ENCODE measurements at places on chromosomes 12 and 14.

GRCh38 chr12:120229487-120230325 is 28.8 kb upstream of the RPLP0 start:
- DNase-seq, result no peak

GRCh38 chr12:129615001-129615400 is 288.8 kb downstream of the TMEM132D start:
- no peak for DNase-seq

DNA sequence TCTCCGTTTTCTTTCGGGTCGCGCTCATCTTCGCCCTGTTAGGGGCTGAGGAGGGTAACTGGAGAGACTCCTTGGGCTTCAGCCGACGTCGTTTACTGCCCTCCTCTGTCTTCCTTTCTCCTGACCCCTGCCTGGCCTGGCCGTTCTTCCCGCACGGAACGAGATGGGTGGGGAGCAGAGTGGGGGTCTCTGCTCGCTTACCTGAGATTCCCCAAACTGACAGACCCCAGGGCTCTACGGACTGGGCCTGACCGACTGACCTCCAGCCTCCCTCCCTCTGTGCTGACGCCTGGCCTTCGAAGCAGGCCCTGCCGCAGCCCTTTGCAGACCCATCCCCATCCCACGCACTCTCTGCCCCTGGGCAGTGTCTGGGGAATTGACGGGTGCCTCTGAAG is 439 bp downstream of the GOLGA5 start:
- no peak for DNase-seq

DNA sequence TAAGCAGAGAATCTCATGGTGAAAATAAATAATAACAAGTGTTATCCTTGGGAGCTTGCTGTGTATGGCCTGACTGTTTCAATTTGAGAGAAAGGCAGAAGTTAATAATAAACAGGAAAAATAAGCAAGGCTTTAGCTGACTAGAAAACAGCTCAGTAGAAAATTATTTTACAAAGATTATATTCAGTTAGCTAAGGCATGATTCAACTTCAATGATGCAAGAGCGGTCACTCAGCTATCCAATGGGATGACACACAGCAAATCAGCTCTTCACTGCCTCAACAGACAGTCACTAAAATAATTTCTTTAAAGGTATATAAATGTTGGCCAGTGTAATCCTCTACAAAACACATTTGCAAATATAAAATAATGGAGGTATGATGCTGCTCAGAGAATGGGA is 18.6 kb downstream of the GSTZ1 start:
- DNase-seq, result no peak

GRCh38 chr12:95262808-95263207 is 45.2 kb downstream of the VEZT start:
- no peak for DNase-seq

- DNase-seq, result no peak
Measured at GRCh38 chr12:67137256-67137655, 131.9 kb upstream of the CAND1 start.

DNA sequence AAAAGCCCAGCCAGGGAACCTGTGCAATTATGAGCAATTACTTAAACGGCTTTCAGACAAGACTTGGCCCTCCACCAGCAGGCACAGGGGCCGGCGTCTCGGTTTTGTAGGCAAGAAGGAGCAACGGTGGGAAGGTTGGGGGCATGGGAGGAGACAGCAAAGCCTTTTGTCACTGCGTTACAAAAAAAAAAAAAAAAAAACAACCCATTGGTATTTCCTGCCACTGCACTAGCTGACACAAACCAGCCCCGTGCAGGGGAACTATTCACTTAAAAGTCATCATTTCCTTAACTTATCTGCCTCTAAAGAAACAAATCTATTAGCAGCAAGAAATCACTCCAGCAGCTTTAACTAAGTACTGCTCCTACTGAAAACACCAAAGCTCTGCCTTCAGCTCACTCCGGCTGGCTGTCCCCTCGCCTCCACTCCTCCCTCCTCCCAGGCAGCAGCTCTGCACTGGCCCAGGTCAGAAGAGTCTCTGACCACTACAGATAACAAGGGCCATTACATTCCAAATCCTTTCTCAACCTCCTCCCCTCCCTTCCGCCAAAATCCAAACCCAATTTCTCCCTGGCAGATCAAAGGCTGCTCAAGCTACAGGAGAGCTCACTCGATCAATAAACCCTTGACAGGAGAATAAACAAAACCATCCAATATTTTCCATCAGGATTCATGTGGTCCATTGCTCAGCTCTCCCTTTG is 105.2 kb upstream of the CDKN3 start:
- DNase-seq, result no peak

- DNase-seq, result no peak
Measured at GRCh38 chr12:62191491-62192179, 68.6 kb upstream of the USP15 start.

DNA sequence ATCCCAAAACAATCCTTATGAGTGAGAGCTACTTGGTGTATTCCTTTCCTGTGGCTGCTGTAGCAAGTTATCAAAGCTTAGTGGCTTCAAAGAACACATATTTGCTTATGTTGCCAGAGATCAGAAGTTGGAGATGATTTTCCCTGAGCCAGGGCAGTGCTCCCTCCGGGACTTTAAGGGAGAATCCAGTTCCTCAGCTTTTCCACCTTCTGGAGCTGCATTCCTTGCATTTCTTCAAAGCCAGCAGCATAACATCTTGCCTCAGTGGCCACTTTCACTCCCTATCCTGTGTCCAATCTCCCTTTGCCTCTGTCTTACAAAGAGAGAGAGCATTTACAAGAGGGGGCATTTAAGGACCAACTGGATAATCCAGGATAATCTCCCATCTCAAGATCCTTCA is 33.7 kb downstream of the P2RX7 start:
- DNase-seq, result no peak

DNA sequence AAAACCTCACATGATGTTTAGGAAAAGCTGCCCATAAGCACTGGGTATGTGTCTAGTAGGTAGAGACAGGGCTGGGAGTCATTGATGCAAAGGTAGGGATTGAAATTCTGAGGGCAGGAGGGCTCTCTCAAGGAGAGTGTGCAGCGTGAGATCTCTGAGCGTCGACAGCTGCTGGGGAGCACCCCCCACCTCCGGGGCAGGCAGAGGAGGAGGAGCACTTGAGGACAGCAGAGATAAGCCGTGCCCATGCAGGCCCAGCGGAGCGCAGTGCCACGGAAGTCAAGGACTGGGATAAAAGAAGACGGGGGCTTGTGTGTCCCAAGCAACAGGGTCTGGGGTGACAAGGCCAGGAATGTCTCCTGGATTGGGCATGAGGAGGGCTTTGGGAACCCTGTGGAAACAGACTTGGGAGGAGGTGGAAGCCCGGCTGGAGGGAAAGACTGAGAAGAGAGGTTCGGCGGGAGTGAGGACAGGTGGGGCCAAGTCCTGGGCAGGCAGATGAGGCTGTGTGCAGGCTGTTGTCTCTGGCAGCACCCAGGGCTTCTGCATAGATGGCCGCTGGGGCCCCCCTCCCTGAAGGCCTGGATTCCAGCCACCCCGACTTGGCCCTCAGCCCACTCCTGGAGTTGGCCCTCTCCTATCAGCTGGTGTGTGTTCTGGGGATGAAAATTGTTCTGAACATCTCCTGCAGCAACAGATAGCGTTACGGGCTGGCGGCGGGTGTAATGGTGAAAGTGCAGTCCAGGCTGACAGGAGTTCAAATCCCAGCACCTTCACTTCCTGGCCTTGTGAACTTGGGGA is 1.9 kb downstream of the CACNA2D4 start:
- DNase-seq, result peak; percentile 33

GRCh38 chr14:57865403-57866198 is at the start of gene SLC35F4:
SLC35F4 (minus strand) TSS chr14:57866092.
- DNase-seq, result no peak

- no peak for DNase-seq
Measured at GRCh38 chr12:27434673-27435565, 11.6 kb upstream of the SMCO2 start.

- no peak for DNase-seq
Measured at GRCh38 chr14:59032826-59033225, 155.6 kb upstream of the DAAM1 start.

DNA sequence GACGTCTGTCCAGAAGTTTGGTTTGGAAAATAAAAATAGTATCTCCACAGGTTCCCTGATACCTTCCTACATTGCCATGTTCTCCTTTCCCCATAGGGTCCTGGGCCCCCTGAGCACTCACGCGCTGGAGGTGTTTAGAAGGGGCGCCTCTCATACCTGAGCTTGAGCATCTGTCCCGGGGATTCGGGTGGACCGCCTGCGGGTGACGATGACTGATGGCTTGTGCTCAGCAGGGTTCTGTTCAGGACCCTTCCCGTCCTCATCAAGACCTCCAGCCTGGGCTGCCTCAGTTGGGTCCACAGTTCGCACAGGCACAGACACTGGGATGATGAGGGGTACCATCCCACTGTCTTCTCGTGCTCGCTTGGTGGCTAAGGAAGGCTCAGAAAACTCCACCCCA is 22.7 kb upstream of the PNMA1 start:
- no peak for DNase-seq

- no peak for DNase-seq
Measured at GRCh38 chr12:97216848-97217247, 245.8 kb upstream of the RMST start.

- DNase-seq, result peak; percentile 100
Measured at GRCh38 chr14:99793213-99794150, at the start of gene EML1. EML1 (plus strand) TSS chr14:99793413; CDS start chr14:99793477, 64 bp downstream.

- DNase-seq, result no peak
Measured at GRCh38 chr14:73787486-73788316, 63.9 kb upstream of the PTGR2 start.

DNA sequence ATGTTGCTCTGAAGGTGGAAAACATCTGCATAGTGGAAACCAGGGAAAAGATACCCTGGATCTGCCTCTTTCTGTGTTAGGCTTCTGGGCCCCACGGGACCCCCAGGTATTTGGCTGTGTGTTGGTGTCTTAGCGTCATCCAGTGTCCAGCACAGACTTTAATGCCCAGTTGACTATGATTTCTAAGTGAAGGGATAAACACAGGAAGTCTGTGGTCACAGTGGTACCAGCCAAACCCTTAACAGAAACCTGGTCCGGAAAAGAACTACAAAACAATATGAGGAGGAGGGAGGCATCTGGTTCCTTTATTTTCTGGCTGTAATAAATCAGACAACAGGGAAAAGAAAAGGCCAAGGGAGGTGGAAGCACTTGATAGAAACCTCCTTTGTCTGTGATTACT is 56.4 kb downstream of the CMKLR1 start:
- DNase-seq, result no peak

DNA sequence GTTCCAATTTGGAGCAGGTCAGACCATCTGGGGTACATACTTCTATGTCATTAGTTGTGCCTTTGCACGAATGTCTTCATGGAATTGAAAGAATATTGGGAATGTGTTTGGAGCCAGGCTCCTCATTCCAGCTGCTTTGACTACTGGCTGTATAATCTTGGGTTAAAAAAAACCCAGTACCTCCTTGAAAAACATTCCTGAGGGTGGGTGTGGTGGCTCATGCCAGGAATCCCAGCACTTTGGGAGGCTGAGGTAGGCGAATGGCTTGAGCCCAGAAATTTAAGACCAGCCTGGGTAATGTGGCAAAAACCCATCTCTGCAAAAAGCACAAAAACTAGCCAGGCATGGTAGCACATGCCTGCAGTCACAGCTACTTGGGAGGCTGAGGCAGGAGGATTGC is 125.6 kb downstream of the TTC8 start:
- DNase-seq, result no peak

GRCh38 chr12:88591343-88591742 is 11.1 kb upstream of the KITLG start:
- no peak for DNase-seq

- no peak for DNase-seq
Measured at GRCh38 chr14:96962337-96962736, 165.2 kb downstream of the VRK1 start.

GRCh38 chr12:4908684-4909409 is 858 bp upstream of the KCNA1 start:
- DNase-seq, result peak; percentile 26

DNA sequence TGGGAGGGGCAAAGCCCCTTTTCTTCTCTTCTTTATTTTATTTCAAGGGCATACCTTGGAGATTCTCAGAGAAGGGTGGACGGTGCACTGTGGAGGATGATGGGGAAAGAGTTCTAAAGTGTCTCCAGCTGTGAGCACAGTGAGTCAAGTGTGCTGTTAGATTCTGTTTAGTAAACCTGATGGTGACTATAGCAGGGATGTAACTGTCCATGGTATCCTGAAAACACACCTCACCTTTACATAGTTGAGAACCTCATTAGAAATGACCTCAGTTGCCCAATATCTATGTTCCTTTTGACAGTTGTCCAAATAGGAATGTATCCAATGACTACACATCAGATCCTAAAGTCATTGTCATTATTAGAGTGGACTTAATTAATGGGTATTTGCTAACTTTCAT is 38.0 kb downstream of the CNTN1 start:
- DNase-seq, result no peak

- peak; percentile 56 for DNase-seq
Measured at GRCh38 chr14:52951681-52952554, 1.1 kb upstream of the FERMT2 start.

DNA sequence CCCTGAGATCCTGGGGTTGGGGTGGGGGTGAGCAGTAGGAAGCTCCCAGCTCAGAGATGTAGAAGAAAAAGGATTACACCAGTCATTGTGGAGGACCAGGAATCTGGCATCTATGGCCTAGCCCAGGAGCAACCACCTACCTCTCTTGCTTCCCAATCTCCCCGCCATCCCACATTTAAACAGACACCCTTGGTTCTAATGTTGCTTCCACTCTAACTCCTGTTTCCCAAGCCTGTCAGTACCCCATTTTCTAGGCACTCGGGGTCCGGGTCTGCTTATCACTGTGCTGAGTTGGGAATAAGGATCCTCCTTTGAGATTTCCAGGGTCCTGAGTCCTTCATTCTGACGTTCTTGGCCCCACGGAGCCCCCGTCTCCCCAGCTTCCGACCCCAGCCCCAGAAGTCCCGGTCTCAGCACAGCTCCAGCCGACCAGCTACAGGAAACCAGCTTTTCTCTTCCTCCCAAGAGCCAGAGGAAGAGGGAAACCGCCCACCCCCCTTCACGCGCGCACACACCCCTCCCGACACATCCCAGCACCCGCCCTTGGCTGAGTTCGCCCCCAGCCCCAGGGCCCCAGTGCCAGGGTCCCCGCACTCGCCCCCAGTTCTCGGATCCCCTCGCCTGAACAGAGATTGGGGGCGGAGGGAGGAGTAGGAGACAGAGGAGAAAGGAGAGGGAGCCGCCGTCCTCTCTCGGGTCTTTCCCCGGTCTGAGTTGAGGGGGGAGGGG is 1.2 kb downstream of the ITGA5 start:
- DNase-seq, result no peak

GRCh38 chr14:54488318-54488645 is 498 bp downstream of the GMFB start:
- DNase-seq, result peak; percentile 20

GRCh38 chr14:60343571-60344071 is 94.6 kb downstream of the PPM1A start:
- no peak for DNase-seq

DNA sequence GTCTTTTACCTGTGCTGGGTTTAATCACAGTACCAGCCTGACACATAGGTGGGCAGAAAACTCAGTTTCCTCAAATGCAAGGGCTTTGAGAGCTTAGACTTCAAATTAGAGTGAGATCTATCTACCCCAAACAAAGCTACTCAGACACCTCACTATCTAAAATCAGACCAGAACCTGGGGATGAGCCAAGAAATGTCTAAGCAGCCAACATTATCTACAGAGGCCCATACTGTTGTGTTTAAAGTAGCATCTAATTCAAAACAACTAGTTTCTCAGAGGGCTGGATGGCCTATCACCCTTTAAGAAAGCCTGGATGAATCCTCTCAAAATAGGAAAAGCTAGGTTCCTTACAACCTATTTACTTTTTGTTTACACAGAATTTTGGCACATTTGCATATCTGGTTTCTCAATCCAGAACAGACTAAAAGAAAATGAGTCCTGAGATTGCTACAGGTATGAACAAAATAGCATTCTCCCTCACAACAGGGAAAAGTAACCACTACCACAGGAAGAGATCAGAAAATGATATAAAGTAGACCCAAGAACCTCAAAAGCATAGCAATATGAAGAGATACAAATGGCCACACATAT is 142.4 kb downstream of the ZFP36L1 start:
- DNase-seq, result no peak

Data from frontal cortex (tissue), 4 donors.